ENCODE measurements at places on chromosomes 3 and 15. TPM values are rescaled to one million over a fixed set of nuclear protein-coding genes. Genes with fewer than 3 reads are reported as not detected.

BFSP2 gene
- not detected for total RNA-seq

TMC3 gene
- not detected for total RNA-seq

KCNMB3 gene
- total RNA-seq = 0.89 TPM

NEO1 gene
- total RNA-seq = 11.1 TPM

MPI gene
- 53.2 TPM for total RNA-seq

PIGB gene
- 3.5 TPM for total RNA-seq

NOX5 gene
- total RNA-seq = not detected

IL16 gene
- total RNA-seq = 2.7 TPM

P2RY13 gene
- 1.0 TPM for total RNA-seq

UNC13C gene
- total RNA-seq = 0.03 TPM

GOLGA8S gene
- 0.16 TPM for total RNA-seq

BTLA gene
- not detected for total RNA-seq

IGSF11 gene
- total RNA-seq = 2.9 TPM

TRH gene
- not detected for total RNA-seq

CPB1 gene
- not detected for total RNA-seq

CORO2B gene
- total RNA-seq = 6.6 TPM

LRRC57 gene
- 11.9 TPM for total RNA-seq

ATP6V1A gene
- total RNA-seq = 17.9 TPM

All from Right ventricle myocardium superior (tissue), 1 donor.